Karpas-422 (cell line): ENCODE measurements at places on chromosomes 5 and 9. TPM values are rescaled to one million over a fixed set of nuclear protein-coding genes. Genes with fewer than 3 reads are reported as not detected.

Gene PKD2L2
- total RNA-seq, result not detected in 2 replicates

Gene NCS1
- not detected in 2 replicates for total RNA-seq

GRCh38 chr5:59267033-59267432, 626.5 kb downstream of the PDE4D start:
- no peak overlapping the region for H3K27ac ChIP-seq
- H3K4me1 ChIP-seq, result no peaks in the 10 kb centered on the region
- H3K27me3 ChIP-seq, result no peaks in the 10 kb centered on the region; the same call in 1 of the 2 replicates
- H3K4me3 ChIP-seq, result no peak overlapping the region
- no peak for DNase-seq

DNA sequence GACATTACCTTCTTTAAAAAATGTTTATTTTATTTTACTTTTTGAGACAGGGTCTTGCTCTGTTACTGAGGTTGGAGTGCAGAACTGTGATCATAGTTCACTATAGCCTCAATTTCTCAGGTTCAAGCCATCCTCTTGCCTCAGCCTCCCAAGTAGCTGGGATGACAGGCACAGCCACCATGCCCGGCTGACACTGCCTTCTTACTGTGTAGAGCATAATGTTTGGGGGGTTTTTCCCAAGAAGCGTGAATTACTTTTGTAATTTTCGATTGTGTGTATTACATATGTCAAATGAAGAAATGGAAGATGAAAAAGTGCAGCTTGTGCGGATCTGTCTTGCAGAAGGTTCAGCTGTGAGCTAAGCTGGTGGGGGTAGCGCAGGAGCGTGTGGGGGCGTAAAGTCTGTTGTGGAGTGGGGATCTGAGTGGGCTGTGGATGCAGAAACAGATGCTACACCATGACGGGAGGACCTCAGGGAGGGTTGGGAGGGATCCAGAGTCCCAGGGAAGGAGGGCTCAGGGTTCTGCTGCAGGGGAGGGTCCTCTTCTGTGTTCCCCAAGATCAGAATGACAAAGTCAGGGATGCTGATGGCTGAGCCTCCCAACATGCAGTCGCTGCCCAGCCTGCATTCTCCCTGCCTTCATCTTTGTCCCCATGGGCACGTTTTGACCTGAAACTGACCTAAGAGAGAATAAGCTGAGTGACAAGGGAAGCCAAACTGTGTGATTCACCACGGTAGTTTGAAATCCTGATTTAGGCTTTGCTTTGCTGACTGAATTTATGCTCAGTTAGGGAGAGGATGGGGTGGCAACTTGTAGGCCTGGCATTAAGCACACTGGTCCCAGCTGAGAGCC, 6.8 kb upstream of the ANKRD33B start:
- peaks cover 20% of the 10 kb centered on the region for H3K4me1 ChIP-seq
- no peak overlapping the region for H3K27ac ChIP-seq
- H3K4me3 ChIP-seq, result no peak overlapping the region
- no peak for DNase-seq
- no peaks in the 10 kb centered on the region for H3K36me3 ChIP-seq

GRCh38 chr9:136723989-136724388, 11.6 kb downstream of the DIPK1B start:
- H3K4me1 ChIP-seq, result peaks cover 24% of the 10 kb centered on the region
- peaks cover 23% of the 10 kb centered on the region for H3K36me3 ChIP-seq
- no peak overlapping the region for H3K4me3 ChIP-seq
- H3K27me3 ChIP-seq, result no peaks in the 10 kb centered on the region
- H3K27ac ChIP-seq, result no peak overlapping the region

GRCh38 chr5:13427827-13428557, 516.5 kb downstream of the DNAH5 start:
- no peak overlapping the region for H3K27ac ChIP-seq
- H3K4me1 ChIP-seq, result no peaks in the 10 kb centered on the region
- no peaks in the 10 kb centered on the region for H3K36me3 ChIP-seq
- no peak overlapping the region for H3K4me3 ChIP-seq
- no peak for DNase-seq

GRCh38 chr5:103502662-103503061, 59.9 kb downstream of the NUDT12 start:
- H3K36me3 ChIP-seq, result no peaks in the 10 kb centered on the region
- H3K27me3 ChIP-seq, result no peaks in the 10 kb centered on the region
- DNase-seq, result no peak
- H3K4me3 ChIP-seq, result no peak overlapping the region

Gene ECSCR
- not detected in 2 replicates for total RNA-seq

Gene EGFLAM
- not detected in 2 replicates for total RNA-seq

- no peak overlapping the region for H3K27ac ChIP-seq
- H3K4me3 ChIP-seq, result no peak overlapping the region
- no peaks in the 10 kb centered on the region for H3K36me3 ChIP-seq
- H3K27me3 ChIP-seq, result no peaks in the 10 kb centered on the region
- no peak for DNase-seq
Observed at GRCh38 chr9:135289081-135289491, 190.5 kb upstream of the PPP1R26 start.

- no peak overlapping the region for H3K27ac ChIP-seq
- no peak overlapping the region for H3K4me3 ChIP-seq
- H3K4me1 ChIP-seq, result no peaks in the 10 kb centered on the region
- H3K27me3 ChIP-seq, result no peaks in the 10 kb centered on the region
Observed at GRCh38 chr9:134492281-134492691, 149.3 kb upstream of the COL5A1 start.

Gene PCDHGC4
- 7.0 and 11.8 TPM in 2 replicates for total RNA-seq

Gene PITX1
- 173 and 469 TPM in 2 replicates for total RNA-seq

DNA sequence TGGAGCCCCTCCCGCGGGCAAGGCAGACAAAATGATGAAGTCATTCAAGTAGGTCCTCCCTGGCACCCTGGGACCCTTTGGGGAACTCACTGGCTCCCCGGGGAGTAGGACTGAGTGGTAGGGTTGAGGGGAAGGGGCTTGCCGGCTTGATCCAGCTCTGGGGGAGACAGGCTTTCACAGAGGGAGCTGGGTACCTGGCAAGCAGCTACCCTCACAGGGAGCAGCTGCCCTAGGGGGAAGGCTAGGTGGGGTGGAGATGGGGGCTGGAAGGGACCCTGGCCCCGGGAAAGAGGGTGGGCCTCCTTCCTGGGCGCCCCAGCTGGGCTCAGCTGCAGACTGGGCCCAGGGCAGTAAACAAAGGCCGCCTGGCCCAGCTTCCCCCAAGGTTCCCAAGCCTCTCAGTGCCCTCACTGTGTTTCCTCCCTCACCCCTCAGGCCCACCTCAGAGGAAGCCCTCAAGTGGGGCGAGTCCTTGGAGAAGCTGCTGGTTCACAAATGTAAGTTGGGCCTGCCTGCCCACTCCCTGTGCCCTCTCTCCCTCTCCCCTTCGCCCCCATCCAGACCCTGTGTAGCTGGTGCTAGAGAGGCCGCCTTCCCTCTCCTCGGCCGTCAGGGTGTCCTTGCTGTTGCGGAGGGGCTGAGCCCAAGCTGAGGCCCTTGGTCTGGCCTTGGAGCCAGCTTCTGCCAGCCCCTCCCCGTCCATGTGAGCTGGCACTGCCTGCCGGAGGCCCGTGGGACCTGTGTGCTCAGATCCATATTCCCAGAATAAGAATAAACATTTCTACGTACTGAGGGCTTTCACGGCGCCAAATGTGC, 131.2 kb downstream of the RGS3 start:
- H3K4me3 ChIP-seq, result no peak overlapping the region
- H3K4me1 ChIP-seq, result peaks cover 9% of the 10 kb centered on the region
- H3K27ac ChIP-seq, result no peak overlapping the region
- H3K36me3 ChIP-seq, result no peaks in the 10 kb centered on the region
- no peak for DNase-seq

Gene GLRA1
- total RNA-seq, result not detected in 2 replicates

GRCh38 chr5:110903966-110904365, 165.2 kb downstream of the SLC25A46 start:
- peaks cover 25% of the 10 kb centered on the region for H3K4me1 ChIP-seq
- H3K4me3 ChIP-seq, result no peak overlapping the region
- no peak overlapping the region for H3K27ac ChIP-seq

- H3K4me3 ChIP-seq, result no peak overlapping the region
- no peaks in the 10 kb centered on the region for H3K27me3 ChIP-seq
- DNase-seq, result no peak
- no peak overlapping the region for H3K27ac ChIP-seq
Observed at GRCh38 chr9:91037511-91038482, 236.2 kb downstream of the SYK start.
